Daoy (cell line): ENCODE measurements at places on chromosomes 7 and 10.
A peak's percentile ranks its signal among the peaks of the same experiment; 100 is the strongest.

DNA sequence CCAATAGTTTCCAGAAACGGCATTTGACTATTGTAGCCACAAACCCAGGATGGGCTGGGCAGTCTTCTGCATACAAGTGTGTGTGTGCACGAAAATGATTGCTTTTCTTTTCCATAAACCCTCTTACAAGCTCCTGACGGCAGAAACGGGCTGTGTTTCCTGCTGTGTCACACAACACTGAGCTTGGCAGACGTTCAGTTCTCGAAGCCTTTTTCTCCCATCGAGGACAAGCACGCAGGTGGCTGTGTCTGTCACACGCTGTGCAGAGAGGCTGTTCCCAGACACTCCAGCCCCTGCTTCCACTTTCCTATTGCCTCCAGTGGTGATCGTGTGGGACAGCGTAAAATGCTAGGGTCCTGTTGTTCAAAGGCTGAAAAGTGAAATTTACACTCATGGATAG is 32.1 kb downstream of the RBAK start:
- peak; percentile 37 for DNase-seq

- no peak for DNase-seq
These were observed 8.9 kb upstream of the ZNF777 start for GRCh38 chr7:149469806-149470205.

- DNase-seq: peak; percentile 11
These were observed 60.2 kb downstream of the ZNF277 start for GRCh38 chr7:112266595-112267270.

DNA sequence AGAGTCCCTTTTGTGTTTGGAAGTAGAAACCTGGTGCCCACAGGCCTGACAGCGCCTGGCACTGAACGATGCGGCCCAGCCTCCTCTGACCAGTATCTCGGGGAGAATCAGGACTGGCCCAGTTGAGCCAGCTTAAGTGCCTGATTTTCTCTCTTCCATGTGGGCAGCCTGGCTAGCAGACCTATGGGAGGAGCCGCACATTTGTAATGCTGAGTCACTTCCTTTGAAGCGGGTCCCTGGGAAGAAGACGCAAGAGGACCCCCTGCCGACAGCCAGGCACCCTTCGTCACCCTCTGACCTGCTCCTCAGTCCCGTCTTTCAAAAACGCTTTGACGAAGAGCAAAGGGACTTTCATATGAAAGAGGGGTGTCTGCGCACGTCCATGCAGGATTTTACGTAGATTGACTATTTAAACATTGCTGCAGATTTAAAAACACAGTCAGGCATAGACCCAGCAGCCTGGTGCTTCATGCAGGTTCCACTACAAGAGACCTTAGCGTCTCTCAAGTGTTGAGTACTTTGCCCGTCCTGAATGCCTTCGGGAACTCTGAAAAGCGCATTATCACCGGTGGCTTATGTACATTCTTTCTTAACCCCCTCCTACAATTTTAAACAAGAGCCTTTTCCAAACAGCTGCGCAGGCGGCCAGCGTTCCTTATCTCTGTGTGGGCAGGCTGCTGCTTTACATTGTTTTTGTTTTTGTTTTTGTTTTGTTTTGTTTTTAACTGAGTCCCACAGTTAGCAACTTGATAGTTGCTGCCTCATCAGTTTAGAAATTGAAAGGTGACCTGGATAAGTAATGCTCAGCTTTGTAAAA is 36.5 kb upstream of the AP5Z1 start:
- DNase-seq: peak; percentile 95

- no peak for DNase-seq
These were observed 457.4 kb upstream of the GALNT17 start for GRCh38 chr7:70674571-70675010.

DNA sequence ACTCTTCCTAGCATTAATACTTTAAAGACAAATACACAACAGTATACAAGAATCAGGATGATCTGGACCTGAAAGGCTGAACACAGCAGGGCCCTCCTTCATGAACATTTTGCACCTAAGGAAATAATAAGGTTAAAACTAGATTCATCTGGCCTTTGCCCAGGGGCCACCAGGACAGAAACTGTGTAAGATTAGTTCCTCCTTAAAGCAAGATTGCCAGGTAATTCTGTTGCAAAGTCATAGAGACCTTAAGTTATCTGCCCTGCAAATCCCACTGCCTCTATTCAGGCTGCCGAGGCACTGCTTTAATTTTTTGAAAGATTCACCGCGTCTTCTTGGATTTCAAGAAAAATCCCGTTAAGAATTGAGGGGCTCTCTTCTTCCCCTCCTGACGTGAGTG is 1.6 kb upstream of the KIAA1217 start:
- no peak for DNase-seq

- DNase-seq: no peak
These were observed 58.7 kb downstream of the ZRANB1 start for GRCh38 chr10:125000366-125001312.

DNA sequence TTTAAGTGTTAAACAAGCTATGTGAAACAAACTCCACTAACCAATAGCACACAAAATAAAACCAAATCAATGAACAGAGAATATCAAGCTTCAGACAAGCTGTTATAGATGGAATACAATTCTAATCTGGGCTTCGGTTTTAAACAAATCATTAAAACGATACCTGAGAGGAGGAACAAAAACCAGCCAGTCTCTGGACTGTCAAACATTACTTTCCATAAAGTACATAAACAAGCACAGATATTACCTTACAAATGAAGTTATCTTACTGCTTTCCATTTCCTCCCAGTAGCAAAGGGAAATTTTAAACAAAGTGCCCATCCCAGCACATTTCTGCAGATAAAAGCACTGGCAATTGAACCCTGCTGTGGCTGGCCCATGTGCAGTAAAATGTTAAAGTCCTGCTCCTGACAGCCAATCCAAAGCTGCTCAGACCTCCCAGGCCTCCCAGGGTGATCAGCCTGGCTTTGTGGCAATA is 128.0 kb downstream of the NRCAM start:
- no peak for DNase-seq

DNA sequence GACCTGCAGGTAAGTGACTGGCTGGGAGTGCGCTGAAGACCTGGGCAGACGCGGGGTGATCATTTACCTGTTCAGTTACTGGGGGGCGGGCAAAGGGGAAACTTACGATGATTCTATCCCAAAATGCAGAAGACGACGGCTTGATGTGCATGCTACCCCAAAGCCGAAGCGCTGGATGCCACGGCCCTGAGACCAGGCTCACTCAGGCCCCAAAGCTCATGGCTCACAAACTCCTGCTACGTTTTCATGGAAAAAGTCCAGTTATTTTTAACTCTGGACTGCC is 200.6 kb downstream of the DIP2C start:
- no peak for DNase-seq

DNA sequence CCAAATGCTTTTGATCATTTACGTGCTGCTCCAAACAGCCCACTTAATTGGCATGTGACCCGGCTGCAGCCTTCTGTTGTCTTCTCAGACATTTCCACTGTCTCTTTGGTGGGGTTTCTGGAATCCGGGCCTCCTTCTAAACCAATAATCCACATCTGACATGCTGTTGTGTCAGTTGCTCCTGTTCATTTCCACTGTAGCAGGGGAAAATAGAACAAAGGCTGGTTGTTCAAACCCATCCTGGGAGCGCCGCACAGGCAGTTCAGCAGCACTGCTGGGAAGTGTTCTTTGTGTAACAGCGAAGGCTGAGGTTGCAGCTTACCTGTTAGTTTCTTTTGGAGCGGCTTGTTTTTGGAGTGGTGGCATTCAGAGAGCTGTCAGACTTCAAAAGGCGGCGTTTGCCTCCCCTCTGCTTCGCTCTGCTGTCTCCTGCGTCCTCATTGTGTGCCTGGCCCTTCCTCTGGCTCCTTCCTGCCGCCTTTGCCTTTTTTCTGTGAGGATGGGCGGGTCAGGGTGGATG is 149.4 kb downstream of the SNX10 start:
- DNase-seq: no peak

DNA sequence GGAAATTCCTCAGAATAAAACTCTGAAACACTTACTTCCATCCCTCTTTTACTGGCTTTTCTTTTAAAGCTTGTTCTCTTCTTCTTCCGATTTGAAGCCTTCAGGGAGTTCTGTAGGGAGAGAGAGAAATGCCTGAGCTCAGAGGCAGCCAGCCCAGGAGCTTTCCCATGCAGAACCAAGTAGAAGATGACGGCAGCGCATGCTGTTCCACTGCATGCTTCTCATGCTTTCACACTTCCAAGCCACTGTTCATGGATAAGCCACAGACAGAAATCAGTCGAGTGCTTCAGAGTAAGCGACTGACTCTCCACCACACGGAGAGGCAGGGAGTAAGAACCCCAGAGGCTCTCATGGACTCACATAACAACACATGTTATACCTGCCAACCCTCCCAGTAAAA is 237.3 kb downstream of the DGKI start:
- no peak for DNase-seq

DNA sequence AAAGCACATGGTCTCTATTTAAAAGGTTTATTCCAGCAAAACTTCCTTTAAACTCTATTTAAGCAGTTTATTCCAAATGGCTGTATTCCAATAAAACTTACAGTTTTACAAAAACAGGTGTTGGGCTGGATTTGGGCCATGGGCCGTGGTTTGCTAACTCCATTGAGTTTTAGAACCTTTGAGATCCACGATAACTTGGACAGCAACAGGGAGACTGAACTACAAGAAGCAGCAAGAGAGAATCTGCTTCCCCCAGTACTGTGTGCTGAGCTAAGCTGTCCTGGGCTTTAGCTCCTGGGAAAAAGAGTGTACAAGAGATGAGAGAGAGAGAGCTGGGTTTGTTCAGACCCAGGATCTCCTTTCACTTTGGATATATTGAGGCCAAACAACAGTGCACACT is 204.0 kb upstream of the CELF2 start:
- no peak for DNase-seq

- no peak for DNase-seq
These were observed 292.4 kb upstream of the AKR1E2 start for GRCh38 chr10:4533621-4534020.

DNA sequence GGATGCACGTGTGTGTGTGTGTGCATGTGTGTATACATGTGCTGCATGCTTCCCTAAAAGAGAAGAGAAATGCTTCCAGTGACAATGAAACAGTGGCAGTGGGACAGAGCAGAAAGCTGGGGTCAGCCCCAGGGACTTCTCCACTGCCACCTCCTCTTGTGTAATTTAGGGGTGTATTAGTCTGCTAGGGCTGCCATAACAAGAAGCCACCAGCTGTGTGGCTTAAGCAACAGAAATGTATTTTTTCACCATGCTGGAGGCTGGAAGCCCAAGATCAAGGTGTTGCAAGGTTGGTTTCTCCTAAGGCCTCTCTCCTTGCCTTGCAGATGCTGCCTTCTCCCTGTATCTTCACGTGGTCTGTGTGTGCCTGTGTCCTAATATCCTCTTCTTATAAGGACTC is 190.5 kb downstream of the CXCL12 start:
- no peak for DNase-seq

GRCh38 chr10:60574388-60574787 is 184.7 kb upstream of the ANK3 start:
- no peak for DNase-seq

DNA sequence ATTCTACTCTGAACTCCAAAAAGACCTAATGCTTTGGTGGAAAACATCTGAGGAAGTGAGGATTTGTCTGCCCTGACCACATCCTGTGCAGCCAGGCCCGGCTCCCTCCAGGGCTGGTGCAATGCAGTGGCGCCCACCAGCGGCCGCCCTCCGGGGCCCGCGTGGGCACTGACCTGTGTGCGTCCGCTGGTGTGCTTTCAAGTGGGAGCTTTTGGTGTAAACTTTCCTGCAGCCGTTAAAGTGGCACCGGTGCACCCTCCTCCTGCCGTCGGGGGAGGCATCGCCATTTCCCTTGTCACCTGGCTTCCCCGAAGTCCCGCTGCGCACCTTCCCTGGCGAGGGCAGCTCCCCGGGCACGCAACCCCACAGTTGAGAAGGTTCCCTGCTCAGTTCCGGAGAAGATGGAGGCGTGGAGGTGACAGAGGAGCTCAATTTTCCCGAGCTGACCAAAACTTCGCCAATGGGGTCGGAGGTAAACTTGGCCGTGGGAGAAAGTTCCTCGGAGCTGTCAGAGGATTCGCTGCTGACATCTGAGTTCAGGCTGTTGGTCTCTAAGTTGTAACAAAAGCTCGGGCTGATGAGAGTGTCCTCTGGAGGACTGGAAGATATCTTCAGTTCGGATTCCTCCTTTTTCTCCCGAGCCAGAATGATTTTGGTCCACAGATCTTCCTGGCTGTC is 3.4 kb downstream of the KLF6 start:
- peak; percentile 75 for DNase-seq

GRCh38 chr7:51019891-51020870 is 237.5 kb upstream of the GRB10 start:
- DNase-seq: no peak

DNA sequence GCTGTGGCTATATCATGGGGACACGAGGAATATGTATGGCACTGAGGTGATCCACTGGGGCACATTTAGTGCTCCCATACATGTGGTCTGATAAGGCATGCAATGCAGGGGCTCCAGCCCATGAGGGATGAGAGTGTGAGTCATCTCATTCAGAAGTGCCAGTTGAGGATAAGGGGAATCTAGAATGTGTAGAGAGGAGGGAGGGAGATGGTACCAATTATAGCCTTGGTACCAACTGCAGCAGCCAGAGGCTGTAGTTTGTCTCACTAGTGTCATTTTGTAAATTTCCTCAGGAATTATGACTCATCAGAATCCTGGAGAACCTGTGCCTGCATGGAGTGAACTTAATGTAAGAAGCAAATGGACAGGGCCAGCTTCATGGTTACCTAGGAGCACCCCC is 46.2 kb downstream of the LAMB4 start:
- peak; percentile 49 for DNase-seq

GRCh38 chr10:93074597-93075368 is 1.1 kb downstream of the CYP26A1 start:
- no peak for DNase-seq

DNA sequence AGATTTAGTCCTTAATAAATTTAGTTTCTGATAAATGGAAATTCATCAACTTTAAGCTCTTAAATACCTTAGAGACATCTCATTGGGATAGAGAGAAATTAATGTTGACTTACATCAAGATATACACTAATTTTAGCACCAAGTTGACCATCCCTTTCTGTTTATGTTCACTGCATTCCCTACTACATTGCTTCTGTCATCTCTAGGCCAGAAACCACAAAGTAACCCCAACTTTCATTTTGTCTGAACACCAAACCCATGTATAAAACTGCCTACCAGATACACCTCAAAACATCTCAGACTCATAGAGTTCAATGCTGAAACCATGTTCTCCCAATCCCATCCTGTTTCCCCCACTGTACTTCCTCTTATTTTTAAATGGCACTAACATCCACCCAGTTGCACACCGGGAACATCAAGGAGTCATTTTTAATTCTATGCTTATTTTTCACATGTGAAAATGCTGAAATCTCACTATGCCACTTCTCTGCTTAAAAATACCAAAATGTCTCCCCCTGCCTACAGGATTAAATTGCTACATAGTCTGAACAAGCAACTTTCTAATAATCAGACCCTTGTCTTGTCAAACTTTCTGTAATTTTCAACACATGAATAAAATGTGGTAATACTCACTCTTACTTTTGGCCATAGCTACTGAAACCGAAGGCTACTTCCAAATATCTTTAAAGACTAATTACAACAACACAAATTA is 201.6 kb downstream of the SEMA3D start:
- DNase-seq: no peak

GRCh38 chr10:68697106-68697505 is 23.9 kb upstream of the CCAR1 start:
- DNase-seq: no peak

- DNase-seq: no peak
These were observed 871 bp downstream of the POP7 start for GRCh38 chr7:100706672-100707311.
